ENCODE measurements at places on chromosomes 3 and 15.

GRCh38 chr15:41945731-41946130, 26.6 kb downstream of the EHD4 start:
- DNase-seq: no peak

DNA sequence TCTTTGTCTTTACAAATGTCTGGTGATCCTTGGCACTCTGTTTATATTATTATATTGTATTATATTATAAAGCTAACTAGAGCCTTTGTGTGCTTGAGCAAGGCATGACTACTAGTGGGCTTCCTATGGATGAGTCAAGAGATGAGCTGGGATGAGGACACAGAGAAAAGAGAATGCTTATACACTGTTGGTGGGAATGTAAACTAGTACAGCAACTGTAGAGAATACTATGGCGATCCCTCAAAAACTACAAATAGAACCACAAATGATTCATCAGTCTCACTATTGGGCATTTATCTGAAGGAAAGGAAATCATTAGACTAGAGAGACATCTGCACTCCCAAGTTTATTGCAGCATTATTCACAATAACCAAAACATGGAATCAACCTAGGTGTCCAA, 40.8 kb upstream of the MED12L start:
- no peak for DNase-seq

- DNase-seq: no peak
These were observed 44.7 kb downstream of the GOLIM4 start for GRCh38 chr3:168051070-168051469.

DNA sequence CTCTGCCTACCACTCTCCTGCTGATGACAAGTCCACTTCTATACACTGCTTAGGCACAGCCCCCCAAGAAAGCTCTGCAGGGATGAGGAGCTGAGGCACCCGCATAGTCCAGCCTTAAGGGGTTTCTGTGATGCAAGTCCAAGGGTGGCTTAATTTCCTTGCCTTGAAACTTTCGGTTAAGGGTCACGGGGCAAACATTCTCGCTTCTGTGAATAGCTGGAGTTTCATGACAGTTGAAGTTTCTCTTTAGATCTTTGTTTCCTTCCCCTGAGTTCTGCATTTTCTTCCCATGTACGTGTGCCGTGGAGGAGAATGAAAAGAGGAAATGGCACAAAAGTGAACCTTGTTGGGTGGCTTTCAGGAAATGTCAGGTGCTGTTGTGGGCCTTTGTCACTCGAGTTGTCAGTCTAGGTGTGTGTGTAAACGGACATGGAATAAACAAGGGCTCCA, 7.0 kb downstream of the GPR160 start:
- no peak for DNase-seq
